ENCODE measurements at places on chromosomes 12 and 14. TPM values are rescaled to one million over a fixed set of nuclear protein-coding genes. Genes with fewer than 3 reads are reported as not detected.

LRIG3 gene
- 71.5 TPM for total RNA-seq

TMCC3 gene
- 79.8 TPM for total RNA-seq

NFE2 gene
- total RNA-seq, result 0.14 TPM

PITPNM2 gene
- total RNA-seq, result 11.4 TPM

MMP17 gene
- 0.76 TPM for total RNA-seq

SOAT2 gene
- total RNA-seq, result not detected

INSM2 gene
- total RNA-seq, result not detected

BLOC1S1 gene
- total RNA-seq, result 266 TPM

LRRC10 gene
- not detected for total RNA-seq

P2RX2 gene
- total RNA-seq, result 0.45 TPM

GARIN6 gene
- not detected for total RNA-seq

KLRB1 gene
- 3.2 TPM for total RNA-seq

VPS37B gene
- 86.7 TPM for total RNA-seq

SLC2A14 gene
- 0.37 TPM for total RNA-seq

TAS2R20 gene
- 1.7 TPM for total RNA-seq

DUSP16 gene
- total RNA-seq, result 38.6 TPM

TMPRSS12 gene
- not detected for total RNA-seq

DDHD1 gene
- total RNA-seq, result 10.1 TPM

RTL1 gene
- total RNA-seq, result not detected

ENDOU gene
- not detected for total RNA-seq

Measured in left colon (tissue), 2 donors.